ENCODE measurements at places on chromosomes 1 and 21.

DNA sequence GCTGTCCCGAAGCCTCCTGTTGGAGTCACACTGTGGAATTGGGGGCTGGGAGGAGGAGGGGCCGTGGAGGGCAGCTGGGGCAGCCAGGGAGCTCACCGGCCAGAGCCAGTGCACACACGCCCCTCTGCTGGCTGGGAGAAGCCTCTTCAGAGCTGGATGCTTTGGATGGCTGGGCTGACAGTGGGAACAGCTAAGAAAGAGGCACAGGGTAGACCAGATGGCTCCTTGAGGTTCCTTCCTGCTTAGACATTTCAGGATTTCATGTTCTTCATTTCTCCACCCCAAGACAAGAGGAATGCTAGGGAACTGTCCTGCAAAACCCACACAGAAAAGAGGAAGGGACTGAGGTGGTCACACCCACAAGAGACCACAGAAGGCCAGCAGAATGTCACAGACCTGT is 254.8 kb upstream of the VAMP3 start:
- no peak for DNase-seq

DNA sequence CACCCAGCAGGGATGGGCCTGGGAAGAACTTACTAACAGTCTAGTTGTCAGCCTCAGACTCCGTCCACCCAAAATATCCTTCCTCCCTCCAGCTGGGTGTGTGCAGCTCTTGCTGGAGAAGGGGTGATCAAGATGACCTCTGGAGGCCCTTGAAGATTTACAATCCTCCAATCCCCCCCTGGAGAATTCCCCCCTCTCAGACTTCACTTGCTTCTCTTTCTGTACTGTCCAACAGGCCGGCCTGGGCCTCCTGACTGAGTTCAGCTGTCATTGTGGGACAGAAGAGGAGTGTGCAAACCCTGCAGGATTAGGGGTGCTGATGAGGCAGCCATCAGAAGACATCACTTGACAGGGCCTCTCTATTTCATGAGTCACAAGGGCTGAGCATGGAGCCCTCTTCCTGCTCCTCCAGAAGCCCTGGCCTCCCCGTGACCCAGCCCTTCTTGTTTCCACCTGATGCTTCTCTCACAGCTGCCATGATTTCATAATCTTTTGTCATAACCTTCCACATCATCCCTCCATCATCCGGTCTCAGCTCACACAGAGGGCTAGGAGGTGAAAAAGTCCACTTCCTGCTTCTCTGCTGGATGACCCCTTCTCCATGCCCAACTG is 17.5 kb upstream of the IGFN1 start:
- DNase-seq = no peak

DNA sequence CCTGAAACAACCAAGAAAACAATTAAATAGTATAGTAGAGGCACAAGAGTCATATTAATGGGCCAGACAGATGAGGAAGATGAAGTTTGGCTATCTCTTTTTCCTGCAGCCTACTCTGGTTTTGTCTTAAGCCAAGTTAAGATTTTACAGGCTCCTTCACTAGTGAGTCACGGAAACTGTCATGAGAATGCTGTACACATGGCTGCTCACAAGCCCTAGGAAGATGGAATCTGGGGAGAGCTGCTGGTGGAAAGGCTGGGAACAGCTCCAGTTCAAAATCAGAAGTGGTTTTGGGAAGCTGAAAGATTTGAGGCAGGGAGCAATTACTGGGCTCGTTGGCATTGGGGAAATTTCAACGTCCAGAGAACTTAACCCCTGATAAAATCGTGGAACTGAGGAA is 46.4 kb upstream of the S1PR1 start:
- no peak for DNase-seq

GRCh38 chr1:225460737-225461532 is 33.1 kb upstream of the LBR start:
- peak; percentile 63 for DNase-seq

- DNase-seq = no peak
Measured at GRCh38 chr1:237227476-237227875, 185.5 kb downstream of the RYR2 start.

DNA sequence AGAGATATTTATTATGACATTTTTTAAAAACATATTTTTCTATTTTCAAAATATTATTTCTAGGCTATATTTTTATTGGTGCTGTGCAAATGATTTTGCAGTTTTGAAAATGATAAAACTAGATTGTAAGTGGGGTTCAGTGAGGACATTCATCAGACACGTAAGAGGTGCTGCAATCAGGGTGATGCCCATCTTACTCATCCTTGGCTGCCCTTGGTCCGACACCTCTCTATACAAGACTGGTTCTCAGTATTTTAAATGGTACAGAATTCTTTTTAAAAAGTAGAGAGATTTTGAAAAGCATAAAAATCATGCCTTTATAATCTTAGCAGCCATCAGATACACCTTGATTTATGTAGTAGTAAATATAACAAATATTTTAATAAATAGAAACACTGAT is 24.0 kb downstream of the HENMT1 start:
- DNase-seq = no peak

DNA sequence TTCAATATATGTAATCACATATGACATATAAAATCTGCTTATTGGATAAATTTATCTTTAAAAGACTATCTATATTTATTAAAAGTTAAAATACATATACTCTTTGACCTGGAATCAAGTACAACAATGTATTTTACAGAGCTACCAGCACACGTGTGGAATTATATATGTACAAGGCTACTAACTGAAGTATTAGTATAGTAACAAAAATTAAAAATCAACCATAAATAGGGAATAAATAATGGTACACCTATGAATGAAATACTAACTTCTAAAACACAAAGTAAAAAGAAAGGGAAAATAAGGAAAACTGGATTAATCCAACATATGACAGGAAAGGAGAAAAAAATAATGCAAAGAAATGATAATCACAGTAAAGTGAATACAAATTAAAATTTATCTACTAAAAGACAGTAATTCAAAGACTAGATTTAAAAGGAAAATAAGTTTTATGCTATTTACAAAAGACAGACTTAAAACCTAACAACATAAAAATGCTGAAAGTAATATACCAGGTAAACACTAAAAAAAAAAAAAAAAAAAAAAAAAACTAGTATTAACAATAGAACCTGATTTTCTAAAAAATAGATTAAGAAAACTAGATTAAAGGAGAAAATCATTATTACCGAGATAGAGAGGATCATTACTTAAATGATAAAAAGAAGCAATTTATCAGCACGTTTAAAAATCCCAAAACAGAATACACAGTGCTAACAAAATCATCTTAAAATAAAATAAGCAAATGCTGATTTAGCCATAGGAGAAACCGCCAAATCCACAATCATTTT is 27.9 kb downstream of the MRPL39 start:
- DNase-seq = no peak

DNA sequence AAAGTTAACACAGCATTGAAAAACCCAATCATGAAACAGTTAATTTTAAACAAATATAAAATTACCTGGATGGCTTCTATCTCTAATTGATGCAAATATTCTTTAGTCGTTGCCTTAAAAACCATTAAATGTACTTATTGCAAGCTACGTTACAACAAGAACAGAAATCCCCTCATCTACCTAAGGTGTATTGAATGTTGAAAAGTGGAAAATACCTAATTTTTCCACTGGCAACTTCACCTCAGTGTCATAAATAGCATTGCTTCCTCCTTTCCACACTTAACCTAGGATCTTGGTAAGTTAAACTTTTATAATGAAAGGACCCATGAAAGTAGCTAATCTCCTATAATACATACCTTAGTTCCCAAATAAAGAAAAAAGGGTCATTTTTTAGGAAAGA is 5.4 kb downstream of the GADD45A start:
- DNase-seq = no peak

DNA sequence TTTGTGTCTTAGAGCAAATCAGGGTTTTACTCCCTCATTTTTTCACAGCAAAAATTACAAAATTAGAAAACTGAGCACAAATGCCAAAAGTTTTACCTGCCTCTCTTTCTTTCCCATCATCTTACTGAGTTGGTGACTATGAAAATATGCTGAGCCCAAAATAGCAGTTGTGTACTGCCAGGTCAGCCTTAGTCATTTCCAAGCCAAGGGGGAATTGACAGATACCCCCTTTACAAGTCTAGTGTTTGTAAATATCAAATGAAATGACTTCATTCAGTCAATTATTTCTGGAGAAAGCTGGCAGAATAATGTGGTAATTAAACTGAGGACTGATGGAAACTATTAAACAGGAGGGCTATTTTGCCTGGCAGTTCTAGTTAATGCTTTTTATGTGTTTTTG is 11.4 kb upstream of the GORAB start:
- no peak for DNase-seq

- DNase-seq = peak; percentile 4
Measured at GRCh38 chr1:57423656-57424211, at the start of gene DAB1. Gene DAB1 (minus strand): TSS chr1:57424060. CDS start chr1:57291030, 133,030 bp downstream.

GRCh38 chr1:82073071-82073470 is 272.3 kb downstream of the ADGRL2 start:
- no peak for DNase-seq

DNA sequence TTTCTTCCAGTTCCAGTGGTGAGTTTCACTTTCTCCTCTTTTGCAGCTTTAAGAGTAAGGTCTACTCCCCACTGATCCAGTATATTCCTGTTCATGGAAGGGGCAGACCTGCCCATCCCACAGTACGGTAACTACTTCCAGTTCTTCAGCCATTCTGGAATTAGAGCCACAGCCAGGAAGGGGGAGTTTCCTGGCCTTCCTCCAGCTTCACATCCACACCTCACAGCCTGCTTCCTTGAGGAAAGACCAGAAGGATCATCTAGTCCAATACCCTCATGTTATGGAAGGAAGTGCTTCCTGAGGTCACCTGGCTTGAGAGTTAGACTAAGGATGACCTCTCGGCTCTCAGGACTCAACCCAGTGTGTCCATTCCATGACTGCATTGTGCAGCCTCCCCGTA is 597.8 kb downstream of the KIF26B start:
- no peak for DNase-seq

DNA sequence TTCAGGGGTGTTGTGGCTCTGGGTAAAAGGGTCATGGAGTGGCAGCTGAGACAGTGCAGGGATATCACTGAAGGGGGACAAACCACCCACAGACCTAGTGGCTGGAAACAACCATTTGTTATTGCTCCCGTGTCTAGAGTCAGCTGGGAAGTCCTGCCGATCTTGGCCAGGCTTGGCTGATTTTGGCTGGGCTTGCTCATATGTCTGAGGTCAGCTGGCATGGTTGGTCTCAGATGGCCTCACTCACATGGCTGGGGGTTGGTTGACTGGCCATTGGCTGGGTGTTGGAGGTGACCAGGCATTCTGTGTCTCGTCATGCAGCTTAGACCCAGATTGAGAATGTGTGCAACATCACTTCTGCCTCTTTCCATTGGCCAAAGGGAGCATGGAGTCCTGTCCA is 203.8 kb upstream of the POU3F1 start:
- DNase-seq = no peak

GRCh38 chr1:178477841-178478240 is 18.9 kb downstream of the CLEC20A start:
- DNase-seq = no peak

DNA sequence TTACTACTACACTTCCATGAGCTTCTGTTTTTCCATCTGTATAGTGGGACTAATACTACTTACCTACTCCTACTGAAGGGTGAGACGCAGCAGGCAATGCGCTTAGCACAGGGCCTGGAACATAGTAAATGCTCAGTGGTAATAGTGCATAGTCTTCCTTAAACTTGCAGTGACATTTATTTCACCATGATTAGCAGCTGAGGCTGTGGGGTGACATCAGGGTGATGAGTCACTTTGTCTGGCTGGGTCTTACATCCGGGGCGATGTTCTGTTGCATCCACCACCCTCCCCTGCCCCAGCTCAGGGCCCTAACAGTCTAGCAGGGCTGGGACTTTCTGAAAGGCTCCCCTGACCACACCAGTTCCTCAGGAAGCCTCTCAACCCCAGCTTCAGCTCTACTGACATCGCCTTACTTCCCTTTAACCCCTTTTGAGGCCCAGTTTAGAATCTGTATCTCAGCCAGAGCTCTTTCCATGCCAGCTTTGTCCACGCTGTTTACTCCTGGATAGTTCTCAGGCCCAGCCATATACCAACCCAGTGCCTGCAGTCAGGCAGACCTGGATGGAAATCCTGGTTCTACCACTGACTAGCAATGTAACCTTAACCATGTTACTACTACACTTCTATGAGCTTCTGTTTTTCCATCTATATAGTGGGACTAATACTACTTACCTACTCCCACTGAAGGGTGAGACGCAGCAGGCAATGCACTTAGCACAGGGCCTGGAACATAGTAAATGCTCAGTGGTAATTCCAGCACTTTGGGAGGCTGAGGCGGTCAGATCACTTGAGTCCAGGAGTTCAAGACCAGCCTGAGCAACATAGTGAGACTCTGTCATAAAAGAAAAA is 66.3 kb downstream of the CD58 start:
- DNase-seq = peak; percentile 82

- DNase-seq = no peak
Measured at GRCh38 chr21:30194701-30195299, 21.1 kb downstream of the CLDN8 start.

- DNase-seq = no peak
Measured at GRCh38 chr1:198890214-198890930, 251.5 kb downstream of the PTPRC start.

DNA sequence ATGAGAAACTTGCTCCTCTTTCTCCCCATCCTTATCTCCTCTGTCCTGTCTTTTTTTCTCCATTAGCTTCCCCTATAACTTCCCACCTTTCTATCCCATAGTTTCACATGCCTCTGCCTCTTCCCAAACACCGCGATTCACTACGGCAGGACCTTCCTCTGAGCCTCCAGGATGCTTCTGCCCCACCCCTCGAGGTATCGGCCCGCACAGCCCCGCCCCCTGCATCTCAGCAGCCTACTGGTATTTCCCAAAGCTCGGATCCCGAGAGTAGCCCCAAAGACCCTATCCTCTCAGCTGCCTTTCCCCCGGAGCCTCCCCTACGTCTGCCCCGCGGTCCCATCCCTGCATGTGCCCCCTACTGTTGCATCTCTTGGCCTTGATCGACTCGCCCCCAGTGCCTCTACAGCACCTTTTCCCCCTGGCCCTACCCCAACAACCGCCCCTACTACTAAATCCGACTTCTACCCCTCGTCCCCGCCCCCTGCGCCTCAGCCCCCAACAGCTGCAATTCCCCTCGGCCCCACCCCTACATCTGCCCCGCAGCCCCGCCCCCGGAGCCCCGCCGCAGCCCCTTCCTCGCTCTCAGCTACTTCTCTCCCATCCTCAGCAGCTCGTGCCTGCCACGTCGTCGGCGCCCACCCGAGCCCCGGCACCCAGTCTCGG is 512 bp downstream of the PIAS3 start:
- peak; percentile 70 for DNase-seq

- DNase-seq = no peak
Measured at GRCh38 chr1:2941907-2942306, 79.4 kb upstream of the ACTRT2 start.

- no peak for DNase-seq
Measured at GRCh38 chr1:46742069-46742468, 23.2 kb upstream of the EFCAB14 start.

Data from activated CD4-positive, alpha-beta T cell treated with anti-CD3 and anti-CD28 coated beads, Interleukin-2, amount 50 U/mL, for 48 hours (primary cell).